Stimulated activated CD4-positive, alpha-beta T cell treated with anti-CD3 and anti-CD28 coated beads, TNF-alpha, amount 100 ng/mL, for 1 hour (primary cell): ENCODE measurements at places on chromosomes 2 and 18.

GRCh38 chr2:181857483-181857882 lies 34.0 kb upstream of the ITPRID2 start:
- DNase-seq: no peak

GRCh38 chr2:85704800-85705679 lies 10.9 kb downstream of the GNLY start:
- no peak for DNase-seq

DNA sequence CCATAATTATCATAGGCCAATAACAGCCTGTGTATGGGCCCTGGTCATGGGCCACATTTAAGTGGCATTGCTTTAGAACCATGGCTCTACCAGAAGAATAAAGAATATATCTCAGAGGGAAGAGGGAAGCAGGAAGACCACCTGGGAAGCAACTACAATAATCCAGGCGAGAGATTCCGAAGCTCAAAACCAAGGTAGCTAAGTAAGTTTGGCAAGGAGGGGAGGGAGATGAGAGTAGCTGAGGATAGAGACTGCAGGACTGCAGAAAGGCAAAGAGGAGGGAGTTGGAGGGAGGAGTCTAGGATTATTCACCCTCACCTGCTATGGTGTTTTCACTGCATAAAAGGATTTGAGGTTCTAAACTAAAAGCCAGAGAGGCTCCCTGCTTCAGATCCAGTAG lies 293.5 kb downstream of the SETBP1 start:
- DNase-seq: no peak

- DNase-seq: no peak
Measured at GRCh38 chr18:47781561-47781960, 148.9 kb downstream of the SMAD2 start.

DNA sequence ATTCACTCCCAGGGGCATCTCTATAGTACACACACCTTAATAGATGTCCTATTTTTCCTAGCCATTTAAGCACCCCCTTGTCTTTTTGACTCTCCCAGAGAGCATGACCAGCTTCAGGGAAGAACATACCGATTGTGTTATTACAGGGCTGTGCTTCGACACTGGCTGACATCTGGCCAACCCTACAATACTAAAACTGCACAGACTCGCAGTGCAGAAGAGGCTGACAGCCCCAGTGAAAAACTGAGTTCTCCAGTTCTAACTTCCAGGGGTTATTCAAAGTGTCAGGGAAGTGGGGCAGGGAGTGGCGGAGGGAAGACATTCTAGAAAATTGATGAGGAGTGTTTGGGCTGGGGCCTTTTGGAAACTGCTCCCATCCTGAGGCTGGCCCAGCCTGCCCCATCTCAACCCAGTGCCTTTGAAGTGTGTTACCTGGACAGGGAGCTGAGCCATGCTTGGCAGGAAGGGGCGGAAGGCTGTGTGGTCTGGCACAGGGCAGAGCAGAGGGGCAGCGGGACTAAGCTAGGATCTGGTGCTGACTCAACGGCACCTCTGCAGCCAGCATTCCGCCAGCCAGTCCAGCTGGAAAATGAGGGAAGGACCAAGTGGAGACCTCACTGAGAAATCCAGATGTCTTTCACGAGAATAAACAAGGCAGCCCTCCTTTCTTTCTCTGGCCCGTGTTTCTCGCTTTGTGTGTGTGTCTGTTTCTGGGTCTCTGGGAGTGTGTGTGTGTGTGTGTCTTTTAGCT lies 15.4 kb upstream of the IGFBP5 start:
- no peak for DNase-seq

DNA sequence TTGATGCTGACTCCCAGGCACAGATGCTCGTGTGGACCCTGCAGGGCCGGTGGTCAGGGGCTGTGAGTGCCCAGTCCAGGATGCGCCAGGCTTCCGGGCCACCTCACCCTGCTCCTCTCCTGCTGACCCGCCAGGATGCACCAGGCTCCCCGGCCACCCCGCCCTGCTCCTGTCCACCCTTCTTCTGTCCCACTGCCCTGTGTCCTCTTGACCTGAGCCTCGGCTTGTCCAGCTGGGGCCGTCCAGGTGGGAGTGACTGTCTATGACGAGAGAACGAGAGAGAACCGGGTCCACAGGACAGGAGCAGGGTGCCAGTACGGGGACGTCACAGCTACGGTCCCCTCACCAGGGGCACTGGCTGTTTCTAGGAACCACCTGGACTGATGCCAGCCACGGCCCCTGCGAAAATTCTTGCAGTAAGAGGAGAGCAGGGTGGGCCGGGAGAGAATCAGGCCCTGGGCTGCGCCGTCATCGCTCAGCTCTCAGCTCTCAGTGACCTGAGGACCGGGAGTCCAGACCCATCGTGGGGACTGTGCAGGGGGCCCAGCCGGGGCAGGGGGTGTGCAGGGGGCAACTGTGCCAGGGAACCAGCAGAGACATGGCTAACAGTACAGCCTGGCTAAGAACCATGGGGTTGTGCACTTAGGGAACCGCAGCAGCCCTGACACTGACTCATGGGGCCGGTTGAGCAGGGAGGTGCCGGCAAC lies 12.9 kb upstream of the NFATC1 start:
- DNase-seq: no peak

DNA sequence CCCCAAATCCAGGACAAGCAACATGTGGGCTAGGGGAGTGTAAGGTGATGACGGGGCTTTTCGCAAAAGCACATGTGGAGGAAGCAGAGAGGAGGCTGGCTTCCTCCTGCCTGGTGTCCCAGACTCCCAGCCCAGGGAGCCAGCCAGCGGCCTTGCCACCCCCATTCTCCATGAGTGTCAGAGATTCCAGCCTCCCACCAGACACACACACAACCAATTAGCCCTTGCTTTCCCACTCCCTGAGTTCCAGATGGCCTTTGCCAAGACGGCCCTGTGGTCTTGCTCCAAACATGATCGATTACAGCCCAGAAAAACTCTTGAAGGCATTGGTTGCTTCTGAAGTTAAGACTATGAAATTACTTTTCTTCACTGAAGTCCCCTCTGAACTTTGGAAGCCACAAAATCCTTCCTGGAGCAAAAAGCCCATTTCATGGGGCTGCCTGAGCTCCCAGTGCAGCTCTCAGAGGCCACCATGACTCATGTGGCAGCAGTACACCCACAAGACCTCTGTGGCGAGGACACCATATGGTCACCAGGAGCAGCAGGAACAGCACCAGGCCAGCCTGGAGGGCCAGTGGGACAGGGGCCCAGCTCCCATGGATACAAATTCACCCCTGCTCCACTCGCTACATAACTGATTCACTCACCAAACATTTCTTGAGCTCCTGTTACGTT lies 69.1 kb upstream of the PID1 start:
- no peak for DNase-seq
